ENCODE measurements at places on chromosomes 6 and 20.

- DNase-seq: no peak
Measured at GRCh38 chr6:51116723-51117122, 298.1 kb downstream of the TFAP2B start.

GRCh38 chr20:19760371-19760721 lies 2.3 kb downstream of the RIN2 start:
- DNase-seq: no peak

GRCh38 chr6:13624871-13625288 lies 9.7 kb downstream of the NOL7 start:
- no peak for DNase-seq

GRCh38 chr6:114419175-114419574 lies 76.4 kb upstream of the HS3ST5 start:
- no peak for DNase-seq

DNA sequence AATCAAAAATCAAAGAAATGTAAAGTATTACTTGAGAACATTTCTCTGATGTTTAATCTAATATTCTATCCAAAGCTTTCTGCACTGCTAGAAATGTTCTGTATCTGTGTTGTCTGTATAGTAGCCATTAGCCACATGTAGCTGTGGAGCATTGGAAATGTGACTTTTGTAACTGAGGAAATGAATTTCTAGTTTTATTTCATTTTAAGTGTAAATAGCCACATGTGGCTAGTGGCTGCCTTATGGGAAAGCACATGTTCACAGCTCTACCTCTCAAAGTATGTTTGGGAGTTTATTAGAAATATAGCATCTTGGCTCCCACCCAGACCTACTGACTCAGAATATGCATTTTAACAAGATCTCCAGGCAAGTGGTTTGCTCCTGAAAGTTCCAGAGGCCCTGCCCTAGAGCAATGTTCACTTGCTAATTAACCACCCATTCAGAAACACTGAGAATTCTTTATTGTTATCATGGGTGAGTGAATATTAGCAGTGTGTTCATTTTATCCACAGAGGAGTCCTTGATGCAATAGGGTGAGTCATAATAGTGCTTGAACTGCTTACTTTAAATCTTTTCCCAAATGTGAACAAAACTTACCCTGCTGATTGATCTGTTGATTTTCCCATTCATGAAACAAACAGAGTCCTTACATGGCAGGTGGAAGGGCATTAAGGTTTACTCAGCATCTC lies 282.7 kb downstream of the PLCB1 start:
- DNase-seq: no peak

DNA sequence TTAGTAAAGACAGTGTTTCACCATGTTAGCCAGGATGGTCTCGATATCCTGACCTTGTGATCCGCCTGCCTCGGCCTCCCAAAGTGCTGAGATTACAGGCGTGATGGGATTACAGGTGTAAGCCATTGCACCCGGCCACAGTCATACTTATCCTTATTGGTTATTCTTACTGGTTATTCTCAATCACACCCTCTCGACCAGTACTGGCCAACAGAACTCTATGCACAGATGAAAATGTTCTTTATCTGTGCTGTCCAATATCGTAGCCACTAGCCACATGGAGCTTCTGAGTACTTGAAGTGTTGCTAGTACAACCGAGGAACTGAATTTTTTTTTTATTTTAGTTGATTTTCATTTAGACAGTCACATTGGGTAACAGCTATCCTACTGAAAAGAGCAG lies 63.5 kb downstream of the CNKSR3 start:
- no peak for DNase-seq

GRCh38 chr6:78347191-78347916 lies 520.0 kb upstream of the IRAK1BP1 start:
- no peak for DNase-seq

- DNase-seq: no peak
Measured at GRCh38 chr20:31606804-31607639, 1.9 kb downstream of the ID1 start.

DNA sequence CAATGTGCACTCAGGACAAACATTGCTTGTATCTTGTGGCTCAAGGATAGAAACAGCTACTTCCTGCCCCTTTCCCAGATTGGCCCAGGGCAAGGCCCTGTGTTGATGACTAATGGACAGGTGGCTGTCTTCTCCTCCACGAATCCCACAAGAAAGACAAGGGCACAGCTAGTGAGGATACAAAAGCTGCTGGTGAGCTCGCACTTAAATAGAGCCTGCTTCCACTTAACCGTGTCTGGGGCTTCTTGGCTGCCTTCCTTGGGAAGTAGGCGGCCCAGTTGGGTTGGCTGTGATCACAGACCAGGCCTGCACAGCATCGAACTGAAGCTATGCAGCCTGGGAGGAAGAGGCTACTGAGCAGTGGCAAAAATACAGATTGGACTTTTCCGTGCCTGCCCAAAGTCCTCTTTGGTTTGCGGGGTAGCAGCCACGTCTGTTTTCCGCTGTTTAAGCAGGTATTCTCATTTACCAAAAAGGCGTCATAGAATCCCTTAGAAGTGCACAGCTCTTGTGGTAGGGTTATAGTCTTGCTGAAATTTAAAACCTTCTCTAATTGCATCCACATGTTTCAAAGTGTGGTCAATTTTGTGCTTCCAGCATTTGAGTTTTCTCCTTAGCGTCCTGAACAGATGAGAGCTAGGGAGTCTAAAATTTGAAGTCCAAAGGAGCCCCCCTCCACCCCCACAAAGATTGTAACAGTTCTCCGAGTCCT lies 23.0 kb upstream of the NAA20 start:
- no peak for DNase-seq

DNA sequence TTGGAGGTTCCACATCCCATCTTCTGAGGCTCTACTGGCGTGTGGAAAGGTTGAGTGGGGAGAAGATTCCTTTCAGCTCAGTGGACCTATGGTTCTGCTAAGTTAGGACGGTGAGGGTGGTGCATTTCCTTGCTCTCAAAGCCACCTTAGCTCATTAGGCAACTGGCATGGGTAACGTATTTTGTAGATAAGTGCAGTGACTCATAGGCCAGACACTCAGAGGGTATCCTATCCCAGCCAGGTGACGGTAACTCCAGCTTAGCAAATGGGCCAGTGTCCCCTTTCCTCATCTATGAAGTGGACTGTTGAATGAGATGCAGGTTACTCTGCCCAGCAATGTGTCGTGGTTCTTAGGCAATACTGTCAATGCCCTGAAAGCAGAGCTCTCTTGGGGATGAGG lies 3.7 kb downstream of the RPS6KA2 start:
- DNase-seq: no peak

DNA sequence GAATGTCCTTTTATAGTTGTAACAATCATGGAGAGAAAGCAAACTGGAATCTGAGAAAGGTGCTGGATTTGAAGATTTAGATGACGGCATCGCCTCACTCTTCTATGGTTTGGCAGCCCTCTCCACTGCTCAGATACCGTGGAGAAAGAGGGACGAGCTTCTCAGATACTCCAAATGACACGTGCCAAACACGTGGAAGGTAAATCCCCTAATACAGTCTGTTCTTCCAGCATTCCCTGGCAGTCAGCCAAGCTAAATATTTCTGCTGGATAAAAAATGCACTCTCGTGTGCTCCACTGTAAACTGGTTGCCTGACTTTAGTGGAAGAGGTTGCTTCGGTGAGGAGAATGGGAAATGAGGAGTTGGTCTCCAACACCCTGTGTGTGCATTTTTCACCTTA lies 16.7 kb upstream of the PRDM1 start:
- DNase-seq: no peak

GRCh38 chr6:168439794-168440450 lies 1.1 kb upstream of the SMOC2 start:
- no peak for DNase-seq

- no peak for DNase-seq
Measured at GRCh38 chr20:33817411-33817810, 6.3 kb downstream of the CHMP4B start.

DNA sequence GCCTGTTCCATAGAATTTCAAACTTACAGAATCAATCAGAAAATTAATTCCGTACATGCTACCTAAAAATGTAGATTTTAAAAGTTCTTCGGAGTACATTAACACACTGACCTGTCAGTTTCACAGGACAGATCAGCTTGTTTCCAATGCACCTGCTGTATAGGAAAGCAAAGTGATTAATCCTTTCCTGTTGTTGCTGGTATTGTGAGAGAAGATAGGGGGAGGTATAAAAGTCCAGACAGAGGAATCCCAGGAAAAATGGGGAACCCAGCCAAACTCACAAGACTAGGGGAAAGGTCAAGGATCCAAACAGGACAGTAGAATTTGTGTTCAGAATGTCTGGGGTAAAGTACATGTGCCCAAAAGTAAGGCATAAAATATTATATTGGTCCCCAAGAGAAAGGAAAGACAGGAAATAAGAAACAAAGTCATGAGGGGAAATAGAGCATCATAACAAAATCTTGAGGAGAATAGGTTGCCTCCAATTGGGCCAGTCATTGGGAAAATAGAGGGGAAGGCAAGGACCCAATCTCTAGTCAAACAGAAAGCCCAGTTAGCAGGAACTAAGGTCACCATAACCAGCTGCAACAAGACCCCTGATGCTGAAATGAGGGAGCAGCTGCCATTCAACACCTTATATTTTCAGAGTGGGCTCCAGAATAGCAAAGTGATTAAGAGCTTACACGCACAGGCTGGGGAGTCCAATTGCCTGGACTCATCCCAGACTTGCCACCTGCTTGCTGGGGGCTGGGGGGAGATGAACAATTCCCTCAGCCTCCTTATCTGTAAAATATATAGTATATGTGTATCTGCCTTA lies 10.3 kb downstream of the FILIP1 start:
- DNase-seq: no peak

- no peak for DNase-seq
Measured at GRCh38 chr20:38194971-38195504, 30.0 kb upstream of the TGM2 start.

DNA sequence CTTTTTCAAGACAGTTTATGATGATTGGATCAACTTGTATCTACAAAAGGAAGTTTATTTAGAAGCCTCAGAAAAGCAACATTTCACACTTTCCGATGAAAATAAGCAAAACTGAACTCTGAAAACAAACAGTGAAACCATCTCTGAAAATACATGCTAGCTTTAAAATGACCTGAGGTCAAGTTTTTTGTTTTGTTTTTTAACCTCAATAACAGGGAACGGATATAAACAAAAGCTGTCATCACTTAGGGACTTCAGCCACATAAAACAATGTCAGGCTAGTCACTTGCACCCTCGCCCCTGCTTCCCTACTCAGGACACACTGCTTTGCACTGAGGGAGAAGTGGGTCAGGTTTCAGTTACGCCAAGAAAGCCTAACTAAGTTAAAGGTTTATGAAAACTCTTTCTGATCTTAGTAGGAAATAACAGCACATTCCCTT lies 11.6 kb downstream of the BACH2 start:
- DNase-seq: no peak

DNA sequence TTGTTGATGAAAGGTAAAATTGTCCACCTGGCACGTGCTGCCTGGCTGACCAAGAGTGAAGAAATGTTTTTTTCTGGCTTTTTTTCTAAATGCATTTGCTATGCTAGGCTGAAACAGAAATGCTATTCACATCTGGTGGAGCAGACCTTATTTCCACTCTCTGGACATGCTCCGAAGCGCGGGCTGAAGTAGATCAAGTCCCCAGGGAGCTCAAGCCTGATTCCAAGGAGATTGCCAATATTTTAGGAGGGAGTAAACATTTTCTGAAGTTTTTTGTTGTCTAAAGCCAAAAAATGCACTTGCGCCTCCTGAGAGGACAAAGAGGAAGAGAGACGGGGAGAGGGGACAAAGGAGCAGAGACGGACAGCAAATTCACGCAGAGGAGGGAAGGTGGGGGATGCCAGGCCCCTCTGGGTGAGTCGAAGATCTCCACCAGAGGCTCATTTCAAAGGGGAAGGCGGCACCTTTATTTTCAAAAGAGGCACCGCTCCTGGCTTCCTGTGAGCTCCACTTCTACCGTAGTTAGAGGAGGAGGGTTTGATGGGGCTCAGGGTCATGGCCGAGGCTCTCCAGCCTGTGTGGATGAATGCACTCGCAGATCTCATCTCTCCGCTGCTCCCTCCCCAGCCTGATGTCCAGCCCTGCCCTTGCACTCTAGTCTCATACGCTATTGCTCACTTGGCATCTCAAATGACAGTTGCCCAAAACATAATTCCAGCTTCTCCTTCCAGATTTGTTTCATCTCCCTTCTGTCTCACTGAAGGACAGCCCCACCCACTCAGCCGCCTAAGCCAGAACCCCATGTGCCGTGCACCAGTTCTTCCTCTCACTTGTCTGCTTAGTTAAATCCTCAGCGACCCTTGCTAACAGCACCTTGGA lies 23.1 kb upstream of the SMOC2 start:
- DNase-seq: no peak

DNA sequence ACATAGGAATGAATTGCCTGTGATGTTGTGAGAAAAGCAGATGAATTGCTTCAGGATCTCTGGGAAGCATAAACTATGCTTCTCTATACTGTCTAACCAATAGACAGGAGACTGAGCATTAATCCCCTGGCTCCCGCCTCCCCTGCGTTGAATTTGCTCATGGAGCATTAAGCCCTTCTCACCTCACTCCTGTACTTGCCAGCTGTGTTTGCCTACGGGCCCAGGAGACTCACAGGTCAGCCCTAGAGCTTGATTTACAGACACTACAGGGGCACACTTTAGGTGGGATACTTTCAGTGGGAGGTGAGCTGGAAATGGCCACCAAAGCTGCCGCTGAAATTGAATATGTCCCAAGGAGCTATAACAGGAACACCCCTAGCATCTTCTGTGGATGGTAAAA lies 418.7 kb downstream of the CBLN4 start:
- no peak for DNase-seq

GRCh38 chr6:138500867-138501446 lies 1.7 kb upstream of the NHSL1 start:
- no peak for DNase-seq

DNA sequence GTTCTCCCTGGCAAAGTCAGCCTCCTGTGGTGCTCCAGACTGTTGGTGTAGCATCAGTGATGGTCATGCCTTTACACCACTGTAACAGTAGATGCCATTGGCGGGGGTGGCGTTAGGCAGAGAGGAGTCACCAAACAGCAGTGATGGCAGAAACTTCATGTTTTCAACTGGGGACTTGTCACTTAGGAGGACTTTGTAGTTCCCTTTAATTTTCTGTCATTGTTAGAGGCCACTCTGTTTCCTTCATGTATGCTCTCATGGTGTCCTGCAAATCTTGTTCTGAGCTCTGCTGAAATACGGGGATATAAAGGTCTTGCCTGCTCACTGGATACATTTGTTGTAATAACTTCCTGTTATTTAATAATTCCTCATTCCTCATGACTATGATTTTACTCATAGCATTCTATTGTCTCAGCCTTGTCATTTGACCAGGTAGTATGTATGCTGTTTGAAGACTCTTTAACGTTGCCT lies 4.6 kb downstream of the MAP3K4 start:
- no peak for DNase-seq

- DNase-seq: no peak
Measured at GRCh38 chr20:50558483-50558925, 48.3 kb downstream of the PTPN1 start.

- no peak for DNase-seq
Measured at GRCh38 chr6:8588176-8588575, 152.8 kb upstream of the SLC35B3 start.

- DNase-seq: no peak
Measured at GRCh38 chr6:47076422-47077344, 34.6 kb upstream of the ADGRF1 start.

DNA sequence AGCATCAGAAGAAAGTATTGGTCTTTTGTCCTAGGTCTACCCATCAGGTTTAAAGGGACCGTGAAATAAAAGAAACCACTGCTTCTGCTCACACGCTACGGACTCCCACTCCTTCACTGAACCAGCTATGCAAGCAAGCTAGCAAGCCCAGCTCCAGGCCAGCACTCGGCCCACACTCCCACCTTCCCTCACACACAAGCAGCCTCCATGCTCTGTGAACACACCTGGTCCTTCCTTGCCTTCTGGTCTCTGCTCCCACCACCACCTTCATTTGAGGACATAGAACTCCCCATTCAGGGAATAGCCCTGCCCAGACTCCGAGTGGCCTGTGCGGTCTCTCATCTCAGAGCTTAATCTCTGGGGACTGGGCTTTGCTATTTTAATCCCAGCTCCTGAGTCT lies 436.4 kb upstream of the CDH4 start:
- no peak for DNase-seq
